ENCODE measurements at places on chromosomes 6 and 20.

DNA sequence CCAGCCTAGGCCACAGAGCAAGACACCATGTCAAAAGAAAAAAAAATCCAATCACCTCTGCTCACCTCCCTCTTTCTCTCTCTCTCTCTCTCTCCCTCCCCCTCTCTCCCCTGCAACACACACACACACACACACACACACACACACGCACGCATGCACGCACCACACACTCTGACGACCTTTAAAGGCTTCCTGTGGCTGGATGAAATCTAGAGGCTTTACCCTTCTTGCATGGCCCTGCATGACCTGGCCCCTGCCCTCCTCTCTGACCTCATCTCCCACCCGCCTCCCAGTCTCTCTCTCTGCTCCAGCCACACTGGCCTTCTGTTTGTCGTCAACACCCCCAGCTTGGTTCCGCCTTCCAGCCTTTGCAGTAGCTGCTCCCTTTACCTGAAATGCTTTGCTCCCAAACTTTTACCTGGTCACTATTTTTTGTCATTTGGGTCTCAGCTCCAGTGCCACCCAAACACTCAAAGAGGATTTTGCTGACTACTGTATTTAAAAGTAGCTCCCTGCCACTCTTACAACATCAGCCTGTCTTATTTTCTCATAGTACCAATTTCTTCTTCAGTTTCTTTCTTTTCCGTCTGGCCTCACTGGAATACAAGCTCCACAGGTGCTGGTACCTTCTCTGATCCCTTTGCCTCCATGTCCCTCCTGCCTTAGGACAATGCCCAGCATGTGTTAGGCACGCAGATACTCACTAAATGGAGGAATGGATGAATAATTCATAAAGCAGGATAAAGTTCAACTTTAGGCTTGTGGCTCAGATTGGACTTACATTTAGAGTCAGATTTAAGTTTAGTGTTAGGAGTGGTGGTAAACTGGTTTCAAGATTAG is 4.3 kb upstream of the LTA start:
- DNase-seq = no peak

DNA sequence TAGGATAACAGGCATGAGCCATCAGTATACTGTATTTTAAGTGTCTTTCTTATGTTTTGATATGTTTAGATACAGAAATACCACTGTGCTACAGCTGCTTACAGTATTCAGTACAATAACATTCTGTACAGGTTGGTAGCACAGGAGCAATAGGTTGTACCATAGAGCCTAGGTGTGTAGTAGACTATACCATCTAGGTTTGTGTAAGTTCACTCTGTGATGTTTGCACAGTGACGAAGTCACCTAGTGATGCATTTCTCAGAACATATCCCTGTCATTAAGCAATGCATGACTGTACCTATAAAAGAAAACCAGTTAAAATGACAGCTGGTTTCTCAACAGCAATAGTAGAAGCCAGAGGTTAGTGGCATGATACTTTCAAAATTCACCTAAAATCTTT is 3.0 kb upstream of the ZBTB24 start:
- no peak for DNase-seq

- DNase-seq = no peak
These were observed 75.9 kb upstream of the EYA4 start for GRCh38 chr6:133165235-133165634.

GRCh38 chr20:14331646-14332045 is 5.8 kb downstream of the FLRT3 start:
- no peak for DNase-seq

- no peak for DNase-seq
These were observed 35.5 kb downstream of the UQCC2 start for GRCh38 chr6:33675968-33676367.

GRCh38 chr6:14290772-14291330 is 173.3 kb downstream of the CD83 start:
- no peak for DNase-seq

DNA sequence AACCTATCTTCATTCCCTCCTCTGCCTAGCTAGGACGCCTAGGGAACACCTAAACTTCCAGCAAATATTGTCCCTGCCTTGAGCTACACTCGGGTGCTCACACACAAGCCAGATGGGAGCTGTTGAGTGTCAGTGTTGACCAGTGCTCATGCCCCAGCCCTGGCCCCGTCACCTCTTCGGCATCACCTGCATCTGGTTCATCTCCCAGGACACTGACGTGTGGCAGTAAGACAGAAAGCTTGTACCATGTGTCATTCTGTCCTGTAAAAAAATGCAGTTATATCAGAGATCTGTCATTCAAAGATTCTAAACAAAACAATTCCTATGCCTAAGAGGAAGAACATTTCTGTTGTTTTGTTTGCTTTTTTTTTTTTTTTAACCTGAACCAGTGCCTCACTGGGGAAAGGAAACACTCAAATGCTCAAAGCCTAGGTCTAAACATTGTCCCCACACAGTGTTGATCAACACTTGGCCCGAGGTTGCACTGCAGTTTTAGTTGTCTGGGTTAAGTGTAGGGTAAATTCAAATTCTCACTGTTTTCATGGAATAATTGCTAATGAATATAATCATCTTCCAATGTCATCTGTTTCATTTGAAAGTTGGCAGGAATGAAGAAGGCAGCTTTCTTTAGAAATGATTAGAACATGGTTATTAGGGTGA is 102.7 kb upstream of the SASH1 start:
- DNase-seq = no peak

DNA sequence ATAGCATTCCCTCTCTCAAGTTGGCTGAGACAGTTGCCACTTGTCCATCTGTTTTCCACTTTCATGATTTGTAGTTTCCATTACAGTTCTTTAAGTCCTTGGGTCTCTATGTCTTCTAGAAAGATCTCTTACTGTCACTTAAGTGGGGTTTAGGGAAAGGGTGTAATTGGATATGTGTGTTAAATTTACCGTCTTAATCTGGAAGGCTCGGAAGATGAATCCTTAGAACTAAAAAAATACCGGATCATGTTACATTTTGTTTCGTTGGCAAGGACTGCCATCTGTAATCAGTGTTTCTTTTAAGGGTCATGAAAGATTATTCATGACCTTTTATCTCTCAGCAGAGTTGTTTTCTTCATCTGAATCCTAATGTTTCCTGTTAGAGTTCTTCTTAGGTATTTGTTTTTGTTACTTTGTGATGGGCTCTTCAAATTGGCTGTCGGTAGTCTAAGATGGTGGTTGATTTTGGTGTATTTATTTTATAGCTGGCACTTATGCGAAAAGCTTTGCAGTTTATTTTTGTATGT is 21.8 kb upstream of the BTBD3 start:
- no peak for DNase-seq

GRCh38 chr20:38452880-38453624 is 17.9 kb upstream of the SNHG17 start:
- no peak for DNase-seq

GRCh38 chr6:113439866-113440265 is 417.3 kb upstream of the MARCKS start:
- DNase-seq = no peak

DNA sequence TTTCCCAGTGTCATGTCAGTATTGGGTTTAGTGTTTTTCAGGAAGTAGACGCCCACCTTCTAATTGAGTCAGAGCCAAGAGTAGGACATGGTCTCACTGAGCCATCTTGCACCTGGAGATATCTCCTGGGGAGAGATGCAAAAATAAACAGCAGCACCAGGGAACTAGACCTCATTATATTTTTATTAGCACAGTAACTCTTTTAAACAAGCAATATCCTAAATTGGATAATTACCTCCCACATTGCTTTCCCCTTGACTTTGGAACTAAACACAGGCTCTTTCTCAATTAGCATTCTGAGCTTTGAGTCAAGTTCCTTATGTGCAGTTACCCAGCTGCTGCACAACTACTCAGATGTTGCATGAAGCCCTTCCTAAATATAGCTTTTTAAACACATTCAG is 175.4 kb downstream of the IBTK start:
- DNase-seq = no peak

- no peak for DNase-seq
These were observed 1.5 kb downstream of the TFAP2A start for GRCh38 chr6:10413262-10413849.

- DNase-seq = no peak
These were observed 315.8 kb upstream of the SOX4 start for GRCh38 chr6:21277601-21278374.

DNA sequence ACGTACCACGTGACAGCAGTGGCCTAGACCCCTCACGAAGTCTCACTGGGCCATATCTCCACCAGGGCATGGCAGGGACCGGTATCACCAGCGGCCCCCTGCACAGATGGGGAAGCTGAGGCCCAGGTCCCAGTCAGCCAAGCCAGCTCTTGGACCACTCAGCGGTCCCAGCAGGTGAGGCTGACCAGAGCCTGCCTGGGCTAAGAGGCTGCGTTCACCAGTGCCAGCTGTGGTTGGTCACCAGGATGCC is 2.6 kb upstream of the MRGBP start:
- DNase-seq = no peak

DNA sequence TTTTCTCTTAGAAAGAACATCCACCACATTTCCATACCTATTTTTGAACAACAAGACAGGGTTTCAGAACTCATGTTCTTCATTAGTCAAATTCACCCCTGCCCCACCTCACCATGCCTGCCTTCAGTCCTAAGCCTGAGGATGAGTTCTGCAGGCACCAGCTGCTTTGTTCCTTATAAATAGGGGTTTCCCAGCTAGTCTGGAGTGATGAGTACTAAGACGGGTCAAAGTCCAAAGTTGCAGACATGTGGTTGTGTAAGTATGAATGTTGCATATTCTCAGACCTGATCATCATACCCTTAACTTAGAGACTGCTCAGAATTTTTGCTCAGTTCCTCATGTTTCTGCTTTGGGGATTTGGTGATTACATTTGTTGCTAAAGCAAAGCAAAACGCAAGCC is 257.7 kb upstream of the CDYL start:
- peak; percentile 1 for DNase-seq

GRCh38 chr6:8268156-8268555 is 165.8 kb upstream of the EEF1E1 start:
- DNase-seq = no peak

- no peak for DNase-seq
These were observed 17.6 kb downstream of the RMND1 start for GRCh38 chr6:151434369-151434768.

DNA sequence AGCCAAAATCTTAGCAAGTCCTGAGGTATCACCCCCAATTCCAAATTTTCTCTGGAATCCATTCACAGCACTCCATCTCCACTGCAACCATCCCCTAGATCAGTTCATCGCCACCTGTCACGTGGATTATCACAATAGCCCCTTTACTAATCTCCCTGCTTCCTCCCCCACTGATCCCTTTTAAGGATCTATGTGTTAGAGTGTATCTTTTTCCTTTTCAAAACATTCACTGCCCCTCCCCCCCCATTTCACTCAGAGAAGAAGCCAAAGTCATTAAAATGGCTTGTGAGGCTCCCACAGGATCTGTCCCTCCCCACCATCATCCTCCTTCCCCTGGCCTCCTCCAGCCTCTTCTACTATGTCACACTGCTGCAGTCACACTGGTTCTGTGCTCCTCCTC is 18.4 kb upstream of the SPAG4 start:
- no peak for DNase-seq

- DNase-seq = no peak
These were observed 47.9 kb downstream of the ELMO2 start for GRCh38 chr20:46358346-46359058.

DNA sequence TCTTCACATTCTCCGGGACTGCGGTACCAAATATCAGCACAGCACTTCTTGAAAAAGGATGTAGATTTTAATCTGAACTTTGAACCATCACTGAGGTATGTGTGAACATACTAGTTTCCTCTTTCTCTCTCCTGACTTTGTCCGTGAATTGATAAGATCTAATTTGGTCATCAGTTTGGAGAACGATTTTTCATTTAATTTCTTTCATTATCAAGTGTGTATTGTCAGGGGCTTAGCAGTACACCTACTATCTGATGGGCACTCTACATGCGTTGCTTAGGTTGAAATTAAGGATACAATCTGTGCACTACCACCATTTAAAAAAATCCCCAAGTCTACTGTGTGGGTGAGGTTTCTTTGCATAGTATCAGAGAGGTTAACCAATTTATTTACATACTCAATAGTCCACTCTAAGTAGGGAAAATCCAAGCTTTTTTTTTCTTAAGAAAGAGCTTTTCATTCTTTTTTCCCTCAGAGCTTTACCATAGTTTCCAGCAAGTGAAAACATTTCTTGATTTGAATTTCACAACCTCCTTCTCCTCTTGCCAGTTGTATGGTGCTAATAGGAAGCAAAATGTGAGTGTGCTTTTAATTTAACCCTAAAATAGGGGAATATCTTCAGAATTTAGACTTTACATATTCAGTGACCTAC is 105.4 kb upstream of the ESR1 start:
- no peak for DNase-seq

DNA sequence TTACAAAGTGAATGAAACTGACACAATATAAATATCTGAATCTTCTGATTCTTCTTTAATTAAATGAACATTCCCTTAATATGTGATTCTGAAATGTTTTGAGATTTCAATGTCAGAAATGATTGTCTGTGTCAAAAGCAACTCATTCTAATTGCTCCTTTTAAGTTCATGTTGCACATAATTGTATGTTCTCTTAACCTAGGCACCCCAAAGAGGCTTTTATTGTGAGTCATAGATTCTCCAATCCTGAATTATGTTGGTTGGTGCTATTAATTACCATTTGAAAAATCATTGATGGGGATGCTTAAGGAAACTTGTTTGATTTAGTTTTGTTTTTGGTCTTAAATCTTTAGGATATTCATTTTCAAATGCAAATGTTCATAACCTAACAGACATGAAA is 829.7 kb upstream of the CITED2 start:
- DNase-seq = no peak

DNA sequence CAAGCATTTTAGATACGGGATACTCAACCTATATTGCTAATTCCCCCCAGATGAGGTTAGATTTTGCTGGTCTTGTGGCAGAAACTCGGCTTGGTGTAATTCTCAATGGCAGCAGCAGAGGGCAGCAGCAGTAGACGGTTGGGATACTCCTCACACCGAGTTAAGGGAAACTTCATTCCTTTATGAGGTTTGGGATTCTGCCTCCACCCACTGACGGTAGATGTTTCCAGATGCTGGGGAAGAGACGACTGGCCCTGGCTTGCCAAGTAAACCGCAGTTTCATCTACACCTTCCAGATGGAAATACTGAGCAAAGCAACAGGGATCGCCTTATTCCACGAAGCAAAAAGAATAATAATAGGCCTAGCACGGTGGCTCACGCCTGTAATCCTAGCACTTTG is 8.2 kb upstream of the TBC1D7 start:
- DNase-seq = peak; percentile 94

DNA sequence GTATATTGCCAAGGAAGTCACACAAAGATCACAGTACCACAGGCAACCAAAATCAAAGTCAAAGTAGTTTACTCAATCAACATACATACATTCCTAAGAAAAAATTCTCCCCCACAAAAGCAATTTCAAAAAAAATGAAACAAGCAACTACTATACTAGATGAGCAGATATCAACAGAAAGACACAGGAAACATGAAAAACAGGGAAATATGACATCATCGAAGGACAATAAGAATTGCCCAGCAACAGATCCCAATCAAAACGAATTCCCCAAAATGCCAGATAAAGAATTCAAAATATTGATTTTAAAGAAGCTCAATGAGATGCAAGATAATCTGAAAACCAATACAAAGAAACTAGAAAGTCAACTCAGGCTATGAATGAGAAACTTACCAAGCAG is 219.7 kb upstream of the TAB2 start:
- no peak for DNase-seq

- DNase-seq = peak; percentile 46
These were observed 611 bp downstream of the NFYA start for GRCh38 chr6:41073203-41073967.

GRCh38 chr20:2820896-2821869 is 5.0 kb downstream of the TMEM239 start:
- no peak for DNase-seq

Data from fibroblast of skin of left biceps (primary cell).